ENCODE measurements at places on chromosomes 2 and 18.

GRCh38 chr2:2701813-2702212 lies 370.7 kb upstream of the MYT1L start:
- no peak for DNase-seq

DNA sequence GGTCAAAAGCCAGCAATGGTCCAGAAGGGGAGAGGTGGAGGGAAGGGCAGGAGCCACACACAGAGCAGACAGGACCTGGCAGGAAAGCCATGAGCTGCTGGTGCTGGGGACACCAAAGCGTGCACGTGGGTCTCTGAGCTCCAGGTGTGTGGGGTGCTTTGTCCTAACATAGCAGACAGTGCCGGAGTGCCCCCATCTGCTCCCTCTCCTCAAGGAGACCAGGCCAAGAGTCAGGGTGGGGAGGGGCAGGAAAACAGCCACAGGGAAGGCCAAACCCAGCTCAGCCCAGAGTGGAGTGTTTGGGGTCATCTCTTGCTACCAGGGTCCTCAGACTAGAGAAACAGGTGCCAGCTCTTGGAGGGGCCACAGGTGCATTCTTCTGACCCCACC lies 4.2 kb upstream of the GPC1 start:
- DNase-seq, result no peak

DNA sequence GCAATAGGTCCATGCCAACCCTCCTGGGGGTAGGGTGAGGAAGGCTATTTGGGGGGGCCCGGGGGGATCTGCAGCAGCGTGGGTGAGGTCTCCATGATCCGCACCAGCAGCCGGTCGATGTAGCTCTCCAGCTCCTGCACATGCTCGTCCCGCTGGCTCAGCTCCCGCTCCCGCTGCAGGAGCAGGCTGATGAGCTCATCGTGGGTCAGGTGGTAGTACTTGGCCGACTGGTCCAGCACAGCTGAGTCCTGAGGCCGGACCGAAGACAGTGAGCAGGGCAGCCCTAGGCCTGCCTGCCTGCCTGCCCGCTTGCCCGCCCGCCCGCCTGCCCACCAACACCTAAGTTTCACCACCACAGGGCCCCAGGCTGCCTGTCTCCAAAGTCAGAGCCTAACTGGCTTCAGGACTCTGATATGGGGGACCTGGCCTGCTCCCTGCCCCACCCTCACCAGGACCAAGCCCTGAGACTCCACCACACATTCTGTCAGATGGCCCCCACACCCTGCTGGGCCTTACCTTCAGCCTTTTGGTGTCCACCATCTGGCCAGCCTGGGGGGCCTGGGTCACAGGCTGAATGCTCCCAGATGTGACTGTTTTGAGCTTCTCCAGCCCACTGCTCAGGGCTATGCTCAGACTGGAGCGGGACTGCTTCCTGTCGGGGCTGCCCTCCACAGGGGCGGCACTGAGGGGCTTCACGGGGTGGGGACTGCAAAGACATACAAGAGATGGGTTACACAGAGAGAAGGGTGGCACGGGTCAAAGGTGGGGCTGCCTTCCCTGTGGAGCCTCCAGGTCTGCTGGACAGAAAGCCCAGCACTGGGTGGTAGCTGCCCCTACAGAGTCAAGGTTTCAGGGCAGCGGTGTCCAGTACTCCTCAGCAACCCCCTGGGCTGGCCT lies 4.2 kb upstream of the SFXN5 start:
- DNase-seq, result no peak

GRCh38 chr18:55114876-55115275 lies 155.6 kb upstream of the CCDC68 start:
- DNase-seq, result no peak

DNA sequence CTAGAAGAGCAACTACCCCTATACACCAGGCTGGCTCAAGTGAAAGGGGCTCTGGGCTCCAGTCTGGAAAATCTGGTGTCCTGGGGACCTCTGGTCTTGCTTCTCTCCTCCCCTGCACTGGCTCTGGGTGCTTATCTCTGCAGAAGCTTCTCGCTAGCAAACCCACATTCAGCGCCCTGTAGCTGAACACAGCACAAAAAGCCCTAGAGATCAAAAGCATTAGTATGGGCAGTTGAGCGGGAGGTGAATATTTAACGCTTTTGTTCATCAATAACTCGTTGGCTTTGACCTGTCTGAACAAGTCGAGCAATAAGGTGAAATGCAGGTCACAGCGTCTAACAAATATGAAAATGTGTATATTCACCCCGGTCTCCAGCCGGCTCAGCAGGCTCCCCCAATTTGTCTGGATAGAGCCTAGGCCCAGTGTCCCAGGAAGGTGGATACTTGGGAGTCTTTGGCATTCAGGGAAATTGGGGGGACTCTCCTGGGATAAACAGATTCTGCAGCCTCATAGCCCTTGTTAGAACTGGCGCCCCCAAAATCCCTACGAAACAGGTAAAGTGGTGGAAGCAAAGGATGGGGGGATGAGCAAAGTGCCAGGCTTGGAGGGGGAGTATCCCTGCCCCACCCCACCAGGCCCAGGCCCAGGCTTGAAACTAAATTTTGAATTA lies 2.5 kb upstream of the HOXD4 start:
- DNase-seq, result no peak

DNA sequence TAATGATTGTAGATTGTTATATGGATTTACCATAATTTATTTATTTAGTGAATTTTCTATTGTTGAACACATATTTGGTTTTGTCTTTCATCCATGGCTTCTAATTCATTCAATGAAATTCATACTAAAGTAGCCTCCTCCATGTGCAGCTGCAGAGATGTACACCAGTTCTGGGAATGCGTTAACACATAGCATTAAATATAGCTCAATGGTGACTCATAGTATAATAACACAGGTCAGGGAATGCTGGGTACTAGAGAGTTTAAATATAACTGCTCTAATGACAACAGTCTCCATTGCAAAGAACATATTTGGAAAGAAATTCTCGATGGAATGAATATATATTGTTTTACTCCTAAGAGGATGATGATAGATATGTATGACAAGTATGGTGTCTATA lies 1190.2 kb upstream of the NRXN1 start:
- DNase-seq, result no peak

- no peak for DNase-seq
Observed at GRCh38 chr2:46461709-46462171, 17.6 kb upstream of the TMEM247 start.

DNA sequence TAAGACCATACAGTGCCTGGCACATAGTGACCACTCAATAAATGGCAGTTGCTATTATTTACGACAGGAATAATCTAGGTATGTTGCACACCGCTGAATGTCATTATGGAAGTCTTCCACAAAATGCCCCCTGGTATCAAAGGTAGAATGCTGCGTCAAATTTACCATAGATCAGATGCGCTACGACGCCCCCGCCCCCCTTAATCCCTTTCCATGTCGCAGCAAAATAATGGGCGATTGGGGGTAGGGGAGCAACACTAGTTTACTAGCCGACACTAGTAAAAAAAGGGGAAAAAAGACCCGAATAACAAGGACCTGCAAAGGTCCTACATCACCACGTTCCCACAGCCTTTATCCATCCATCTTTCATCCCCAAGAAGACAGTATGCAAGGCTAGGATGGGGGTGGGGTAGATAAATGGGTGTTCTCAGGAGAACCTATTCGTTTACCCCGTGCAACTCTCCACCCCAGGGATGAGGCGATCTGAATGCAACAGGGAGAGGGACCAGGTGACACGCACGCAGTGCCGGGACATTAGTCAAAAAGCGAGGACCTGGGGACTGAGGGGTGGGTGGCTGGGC lies 455 bp downstream of the PREPL start:
- DNase-seq, result no peak

GRCh38 chr2:71327916-71328315 lies 3.7 kb upstream of the ZNF638 start:
- no peak for DNase-seq

GRCh38 chr2:230356084-230356483 lies 29.1 kb downstream of the SP140L start:
- no peak for DNase-seq

DNA sequence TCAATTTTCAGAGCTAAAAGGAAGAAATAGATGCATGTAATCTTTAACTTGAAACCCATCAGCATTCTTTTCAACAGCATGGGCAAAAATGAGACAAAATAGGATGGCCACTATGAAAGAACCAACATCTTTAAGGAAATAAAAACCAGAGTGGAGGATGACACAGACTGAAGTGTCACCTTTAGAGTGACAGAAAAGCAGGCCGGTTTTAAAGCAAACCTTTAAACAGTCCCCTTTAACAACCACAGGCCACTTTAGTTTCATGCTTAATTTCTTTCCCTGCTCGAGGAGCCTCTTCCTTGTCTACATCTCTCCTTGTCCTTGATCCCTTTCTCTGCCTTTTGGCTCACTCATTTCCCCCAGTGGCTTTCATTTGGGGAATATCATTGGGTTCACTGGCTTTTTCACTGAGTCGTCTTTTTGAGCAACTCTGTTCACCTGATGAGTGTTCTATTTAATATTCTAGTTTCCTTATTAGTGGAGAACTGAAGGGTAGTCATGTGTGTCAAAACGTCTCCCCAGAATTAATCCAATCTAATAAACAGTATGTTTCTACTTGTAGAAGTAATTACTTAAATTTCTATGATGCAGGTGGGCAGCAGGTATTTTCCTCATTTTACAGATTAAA lies 72.5 kb downstream of the DOCK10 start:
- no peak for DNase-seq

- DNase-seq, result no peak
Observed at GRCh38 chr2:239507576-239508258, 106.9 kb upstream of the HDAC4 start.

DNA sequence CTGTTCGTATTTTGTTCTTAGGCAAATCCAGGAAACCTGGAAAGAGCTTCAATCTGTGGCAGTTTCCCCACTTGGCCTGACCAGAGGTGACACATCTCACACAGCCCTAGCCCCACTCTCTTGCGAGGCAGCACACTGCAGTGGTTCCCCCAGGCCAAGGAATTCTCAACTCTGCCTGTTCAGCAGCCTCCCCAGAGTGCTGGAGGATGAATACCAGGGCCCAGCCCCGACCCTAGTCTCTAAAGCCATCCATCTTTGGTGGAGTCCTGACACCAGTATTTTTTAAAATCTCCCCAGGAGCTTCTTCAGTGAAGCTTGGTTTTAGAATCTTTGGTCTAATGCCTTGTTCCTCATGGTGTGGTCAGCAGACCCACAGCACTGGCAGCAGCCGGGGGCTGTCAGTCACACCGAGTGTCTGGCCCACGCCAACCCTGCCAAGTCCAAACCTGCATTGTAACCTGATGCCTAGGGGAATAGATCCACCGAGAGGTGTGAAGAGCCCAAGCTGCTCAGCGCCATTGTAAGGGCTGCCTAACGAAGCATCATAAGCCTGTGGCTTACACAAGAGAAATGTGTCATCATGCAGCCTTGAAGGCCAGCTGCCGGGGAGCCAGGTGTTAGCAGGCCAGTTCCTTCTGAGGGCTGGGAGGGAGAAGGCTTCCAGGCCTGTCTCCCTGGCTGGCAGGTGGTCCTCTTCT lies 428.7 kb upstream of the ID2 start:
- DNase-seq, result no peak

DNA sequence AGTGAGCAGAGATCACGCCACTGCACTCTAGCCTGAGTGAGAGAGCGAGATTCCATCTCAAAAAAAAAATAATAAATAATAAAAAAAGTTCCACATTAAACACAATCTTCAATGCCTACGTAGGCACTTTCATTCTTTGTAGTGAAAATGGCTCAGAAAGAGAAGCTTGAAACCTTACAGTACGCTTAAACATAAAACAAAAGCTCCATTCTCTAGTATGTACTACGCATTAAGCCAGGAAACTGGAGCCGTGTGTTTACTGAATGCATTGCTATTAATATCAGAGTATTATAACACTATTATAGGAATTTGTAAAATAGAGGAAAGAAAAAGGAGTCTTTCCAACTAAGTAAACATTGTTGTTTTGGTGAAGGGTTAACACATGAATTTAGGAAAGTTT lies 41.3 kb upstream of the LMAN1 start:
- DNase-seq, result no peak

GRCh38 chr2:3168230-3168891 lies 209.3 kb downstream of the EIPR1 start:
- DNase-seq, result no peak

DNA sequence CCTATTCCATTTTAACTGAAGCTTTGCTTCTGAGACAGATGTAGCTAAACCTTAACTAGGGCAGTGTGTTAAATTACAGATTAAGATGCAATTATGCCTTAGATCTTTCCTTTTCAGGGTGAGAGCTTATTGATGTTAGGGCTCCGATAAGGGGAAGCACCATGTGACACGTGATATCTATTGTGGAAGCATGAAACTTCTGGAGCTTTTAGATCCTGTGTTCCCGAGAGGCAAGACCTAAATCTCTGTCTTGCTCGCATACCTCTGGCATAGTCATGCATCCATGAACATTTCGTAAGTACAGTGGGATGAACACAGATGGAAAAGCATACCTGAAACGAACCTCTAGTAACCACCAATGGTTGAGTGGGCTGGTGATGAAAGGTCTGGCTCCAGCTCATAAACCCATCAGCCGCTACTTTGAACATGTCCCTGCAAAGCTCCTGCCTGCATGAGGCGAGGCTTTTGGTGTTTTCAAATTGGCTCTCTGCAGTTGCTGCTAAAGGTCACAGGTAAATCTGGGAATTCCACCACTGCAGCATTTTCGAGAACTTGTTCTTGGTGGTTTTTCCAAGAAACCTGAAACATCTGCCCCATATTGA lies 3.7 kb upstream of the NRP2 start:
- no peak for DNase-seq

- DNase-seq, result no peak
Observed at GRCh38 chr2:179886-180285, 83.9 kb downstream of the SH3YL1 start.

- no peak for DNase-seq
Observed at GRCh38 chr18:3093624-3094337, 80.8 kb upstream of the LPIN2 start.

GRCh38 chr18:28176948-28177827 lies at the start of gene CDH2:
Gene CDH2 (minus strand): TSS chr18:28177130. CDS start chr18:28177022, 108 bp downstream.
- DNase-seq, result no peak

GRCh38 chr2:15980605-15981098 lies 40.3 kb downstream of the MYCN start:
- DNase-seq, result no peak

DNA sequence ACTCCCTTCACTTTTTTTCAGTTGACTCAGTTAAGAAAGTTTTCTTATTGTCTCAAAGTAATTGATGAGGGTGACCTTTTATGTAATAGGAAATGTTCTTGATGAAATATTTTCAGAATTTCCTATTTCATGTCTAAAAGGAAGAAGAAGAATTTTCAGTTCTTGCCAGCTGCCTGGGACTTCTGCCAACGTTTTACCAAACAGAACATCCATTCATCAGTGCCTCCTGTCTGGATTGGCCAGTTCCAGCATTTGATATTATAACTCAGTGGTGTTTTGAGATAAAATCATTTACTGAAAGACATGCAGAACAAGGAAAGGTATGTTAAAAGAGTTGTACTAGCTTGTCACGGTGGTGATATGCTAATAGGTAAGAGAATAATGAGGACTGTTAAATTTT lies 104.7 kb upstream of the MYO3B start:
- no peak for DNase-seq

Measured in stimulated activated CD8-positive, alpha-beta memory T cell treated with anti-CD3 and anti-CD28 coated beads, Interleukin-2, amount 100 ng/mL, for 1 hour (primary cell).